ENCODE measurements at places on chromosomes 7 and 10.

DNA sequence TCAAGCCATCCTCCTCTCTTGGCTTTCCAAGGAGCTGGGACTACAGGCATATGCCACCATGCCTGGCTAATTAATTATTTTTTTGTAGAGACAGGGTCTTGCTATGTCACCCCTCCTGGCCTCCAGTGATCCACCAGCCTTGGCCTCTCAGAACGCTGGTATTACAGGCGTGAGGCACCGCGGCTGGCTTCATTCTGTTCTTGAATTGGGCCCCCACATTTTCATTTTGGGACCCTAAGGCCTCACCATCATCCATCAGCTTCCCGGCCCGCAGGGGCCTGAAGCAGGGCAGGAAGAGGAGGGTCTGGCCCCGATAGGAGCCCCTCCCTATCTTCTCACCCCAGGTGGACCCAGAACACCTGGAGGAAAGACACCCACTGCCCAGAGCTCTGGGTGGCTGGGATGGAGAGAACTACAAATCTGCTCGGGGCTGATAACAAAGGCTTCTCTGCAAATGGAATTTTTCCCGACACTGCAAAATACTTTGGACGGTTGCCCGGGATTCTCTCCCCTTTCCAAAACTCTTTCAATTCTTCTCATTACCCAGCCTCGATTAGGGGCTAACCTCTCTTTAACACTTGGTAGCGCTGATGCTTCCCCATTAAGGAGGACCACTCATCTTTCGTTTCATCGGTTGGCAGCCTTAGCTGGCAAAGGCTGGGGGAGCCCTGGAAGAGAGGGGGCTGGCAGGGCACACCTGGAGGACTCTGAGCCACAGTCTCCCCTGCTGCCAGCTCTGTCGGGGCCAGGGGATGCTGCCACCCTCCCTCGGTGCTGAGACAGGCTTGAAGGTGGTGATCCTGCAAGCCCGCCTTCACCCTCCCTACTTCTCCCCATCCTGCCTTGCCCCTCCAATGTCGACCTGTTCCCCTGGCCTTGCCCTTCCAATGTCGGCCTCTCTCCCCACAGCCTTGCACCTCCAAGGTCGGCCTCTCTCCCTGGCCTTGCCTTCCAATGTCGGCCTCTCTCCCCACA is 81.0 kb upstream of the GNA12 start:
- DNase-seq: no peak

DNA sequence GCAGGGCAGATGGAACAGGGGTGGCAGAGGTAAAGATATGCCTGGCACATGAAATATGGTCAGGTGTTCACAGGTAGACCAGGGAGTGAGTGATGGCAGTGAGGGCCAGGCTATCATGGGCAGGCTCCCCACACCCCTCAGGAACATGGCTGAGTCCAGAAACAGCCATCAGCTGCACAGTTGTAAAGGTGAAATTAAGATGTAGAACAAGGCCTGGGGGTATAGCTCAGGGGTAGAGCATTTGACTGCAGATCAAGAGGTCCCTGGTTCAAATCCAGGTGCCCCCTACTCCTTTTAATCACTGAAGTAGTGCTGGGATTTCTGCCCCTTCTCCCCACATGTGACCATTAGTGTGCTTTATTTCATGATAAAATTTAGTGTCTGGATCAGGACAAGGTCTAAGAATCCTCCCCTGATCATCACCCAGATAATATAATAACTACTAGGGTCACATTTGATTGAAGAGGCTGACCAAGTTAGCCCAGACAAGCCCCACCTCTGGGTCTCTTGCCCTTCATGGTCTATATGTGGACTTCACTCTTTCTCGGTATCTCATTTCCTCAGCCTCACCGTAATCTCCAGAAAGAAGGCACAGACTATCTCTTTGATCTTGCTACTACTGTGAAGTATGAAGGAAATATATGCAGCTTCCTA is 69.0 kb downstream of the ZNF783 start:
- no peak for DNase-seq

GRCh38 chr7:114972567-114972966 is 50.7 kb downstream of the MDFIC start:
- DNase-seq: no peak

DNA sequence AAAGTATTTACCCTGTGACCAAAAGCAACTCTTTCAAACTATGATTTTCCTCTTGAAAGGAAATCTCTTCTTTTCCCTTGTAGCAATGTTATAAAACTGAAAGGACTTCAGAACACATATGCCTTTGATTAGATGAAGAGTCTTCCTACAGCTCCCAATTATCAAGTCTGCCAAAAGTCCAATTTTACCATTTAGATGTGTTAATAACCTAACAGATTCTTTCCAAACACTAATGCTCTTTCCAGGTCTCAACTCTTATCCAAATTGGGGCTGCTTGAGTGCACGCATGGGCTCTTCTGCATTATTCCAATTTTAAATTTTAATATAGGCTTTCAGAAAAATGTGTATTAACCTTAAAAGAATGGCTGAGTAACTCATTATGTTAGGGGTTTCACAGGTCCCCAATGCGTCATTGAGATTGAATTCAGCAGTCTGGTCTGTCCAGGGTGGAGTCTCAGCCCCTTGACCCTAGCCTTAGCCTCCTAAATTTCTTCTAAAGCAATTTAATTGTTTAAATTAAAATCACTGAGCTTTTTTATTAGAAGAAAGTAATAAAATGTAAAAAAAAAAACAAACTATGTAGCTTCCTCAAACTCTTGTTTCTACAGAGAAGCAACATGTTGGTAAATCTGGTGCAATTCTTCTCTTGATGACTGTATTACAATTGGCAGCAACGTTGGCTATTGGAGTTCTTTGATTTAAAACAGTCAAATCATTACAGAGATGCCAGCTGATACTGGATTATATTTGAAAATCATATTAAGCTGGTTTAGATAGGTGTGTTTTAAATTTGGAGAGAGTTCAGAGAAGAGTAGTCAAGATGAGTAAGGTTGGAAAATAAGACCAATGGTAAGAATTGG is 170.4 kb downstream of the DKK1 start:
- no peak for DNase-seq

- no peak for DNase-seq
These were observed 397.2 kb upstream of the IGFBP3 start for GRCh38 chr7:46318276-46318675.

DNA sequence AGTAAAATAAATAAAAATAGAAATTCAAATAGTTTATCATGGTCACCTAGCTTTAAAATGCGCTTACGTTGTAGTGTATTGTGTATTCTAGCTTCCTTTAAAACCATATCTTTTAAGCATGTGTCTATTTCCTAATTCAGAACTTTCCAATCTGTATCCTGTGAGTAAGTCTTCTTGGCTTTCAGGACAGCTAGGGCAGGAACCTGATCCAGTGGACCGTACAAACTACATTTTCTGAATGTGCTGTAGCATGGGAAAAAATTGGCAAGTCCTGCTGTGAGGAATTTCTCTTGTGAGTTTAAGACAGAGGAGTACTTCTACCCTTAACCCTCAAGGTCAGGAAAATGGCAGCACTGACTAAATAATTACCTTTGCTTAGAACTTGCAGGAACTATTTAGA is 12.1 kb downstream of the OPN1SW start:
- DNase-seq: no peak
